ENCODE measurements at places on chromosomes 6 and 20.

GRCh38 chr6:132972971-132973370, 158.6 kb downstream of the RPS12 start:
- DNase-seq: no peak

DNA sequence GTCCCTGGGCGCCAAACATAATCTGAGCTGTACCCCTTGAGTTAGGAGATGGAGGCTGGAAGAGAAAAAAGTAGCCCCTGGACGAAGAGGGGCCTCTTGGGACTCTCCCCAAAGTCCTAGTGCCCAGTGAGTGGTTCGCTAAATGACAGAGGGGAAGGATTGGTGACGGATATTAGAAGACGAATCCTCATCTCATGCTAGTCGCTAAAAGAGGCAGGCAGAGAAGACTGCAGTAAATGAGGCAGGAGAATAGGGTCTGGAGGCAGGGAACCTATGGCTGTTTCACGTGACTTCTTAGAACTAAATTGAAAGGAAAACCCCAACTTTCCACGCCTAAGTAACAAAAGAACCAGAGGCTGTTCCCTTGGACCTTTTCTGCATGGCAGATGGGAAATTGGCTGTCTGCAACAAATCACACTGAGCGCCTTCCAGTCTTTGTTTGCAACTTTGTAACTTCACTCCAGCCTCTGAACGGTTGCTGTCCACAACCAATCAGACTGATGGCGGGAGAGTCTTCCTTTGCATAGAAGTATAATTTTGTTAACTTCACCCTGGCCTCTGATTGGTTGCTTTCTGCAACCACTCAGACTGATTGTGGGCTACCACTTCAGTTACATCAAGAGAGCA, 731 bp upstream of the RBL1 start:
- DNase-seq: no peak

GRCh38 chr6:45984788-45985425, 30.8 kb downstream of the CLIC5 start:
- DNase-seq: no peak

- DNase-seq: no peak
Measured at GRCh38 chr20:51554538-51555165, 12.1 kb upstream of the NFATC2 start.

All from KG1 (cell line).